ENCODE measurements at places on chromosomes 1 and 21.

GRCh38 chr1:166391279-166392066 lies 224.7 kb upstream of the FAM78B start:
- peak; percentile 51 for DNase-seq

- DNase-seq: no peak
Measured at GRCh38 chr1:116832932-116833578, 76.7 kb upstream of the PTGFRN start.

DNA sequence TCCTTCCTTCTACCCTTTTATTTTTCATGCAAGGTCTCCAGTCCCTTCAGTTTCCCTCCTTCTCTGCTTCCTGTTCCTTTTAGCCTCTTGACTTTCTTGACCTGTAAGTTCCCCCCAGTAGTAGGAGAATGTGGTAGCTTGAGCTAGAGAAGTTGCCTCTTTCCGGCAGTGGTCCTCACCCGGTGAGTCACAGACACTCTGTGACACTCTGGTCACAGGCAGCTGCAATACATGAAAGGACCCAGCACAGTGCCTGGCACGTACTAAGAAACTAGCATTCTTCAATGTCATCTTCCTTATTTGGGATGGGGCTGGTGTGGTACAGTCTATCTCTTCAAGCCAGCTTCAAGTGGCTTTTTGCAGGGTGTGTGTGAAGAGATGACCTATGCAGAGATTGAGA lies 16.0 kb downstream of the PFKFB2 start:
- no peak for DNase-seq

- DNase-seq: no peak
Measured at GRCh38 chr1:198873696-198874230, 234.9 kb downstream of the PTPRC start.

DNA sequence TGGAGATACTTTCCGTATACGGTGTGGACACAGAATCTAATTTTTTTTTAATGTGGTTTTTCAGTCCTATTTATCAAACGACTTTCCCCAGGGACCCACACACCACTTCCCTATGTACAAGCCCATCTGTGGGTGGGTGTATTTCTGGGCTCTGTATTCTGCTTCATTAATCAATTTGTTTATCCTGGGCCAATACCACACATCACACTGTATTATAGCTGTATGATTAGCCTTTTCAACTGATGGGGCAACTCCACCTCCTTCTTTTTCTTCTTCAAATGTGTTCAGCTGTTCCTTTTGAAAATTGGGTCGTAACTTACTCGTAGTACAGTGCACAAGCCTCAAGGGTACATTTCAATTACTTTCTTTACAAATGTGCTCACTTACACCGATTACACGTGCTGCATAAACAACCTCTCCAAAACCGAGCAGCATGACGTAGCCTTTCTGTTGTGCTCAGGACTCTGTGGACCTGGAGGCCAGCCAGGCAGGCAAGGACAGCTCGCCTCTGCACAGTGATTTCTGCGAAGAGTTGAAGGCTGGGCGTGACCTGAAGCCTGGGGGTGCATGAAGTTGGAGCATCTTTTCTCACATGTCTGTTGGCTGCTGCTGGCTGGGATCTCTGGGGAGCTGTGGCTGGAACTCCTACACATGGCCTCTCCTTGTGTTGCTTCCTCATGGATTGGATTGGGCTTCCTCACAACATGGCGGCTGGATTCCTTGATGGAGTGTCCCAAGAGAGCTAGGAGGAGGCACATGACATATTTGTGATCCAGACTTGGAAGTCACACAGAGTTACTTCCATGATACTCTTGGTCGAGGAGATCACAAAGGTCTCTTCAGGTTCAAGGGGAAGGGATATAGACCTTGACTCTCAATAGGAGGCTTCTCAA lies 126.5 kb downstream of the CRYAA start:
- no peak for DNase-seq

- peak; percentile 21 for DNase-seq
Measured at GRCh38 chr1:247013391-247013790, 5.5 kb upstream of the ZNF695 start.

DNA sequence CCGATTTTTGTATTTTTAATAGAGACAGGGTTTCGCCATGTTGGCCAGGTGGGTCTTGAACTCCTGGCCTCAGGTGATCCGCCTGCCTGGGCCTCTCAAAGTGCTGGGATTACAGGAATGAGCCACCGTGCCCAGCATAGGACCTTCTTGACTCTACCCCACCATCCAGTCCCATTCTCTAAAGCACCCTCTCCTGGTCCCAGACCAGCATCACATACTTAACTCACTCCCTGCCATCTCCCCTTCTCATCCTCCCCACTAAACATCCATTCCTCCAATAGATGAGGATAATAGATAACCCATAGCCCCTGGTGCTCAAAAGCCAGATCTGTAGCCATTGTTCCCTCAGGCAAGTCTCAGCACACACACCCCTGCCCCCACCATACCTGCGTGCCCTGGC lies 2.1 kb downstream of the ENTREP3 start:
- DNase-seq: no peak

- DNase-seq: no peak
Measured at GRCh38 chr1:170700842-170701615, 37.1 kb downstream of the PRRX1 start.

GRCh38 chr1:219548386-219548785 lies 64.5 kb downstream of the ZC3H11B start:
- no peak for DNase-seq

All from urothelium cell line (cell line).